AG04449 (cell line): ENCODE measurements at places on chromosomes 4 and X.

- DNase-seq: no peak
Measured at GRCh38 chrX:55867708-55868107, 150.2 kb downstream of the RRAGB start.

GRCh38 chr4:159778298-159778697, 675.4 kb downstream of the RAPGEF2 start:
- no peak for DNase-seq

- DNase-seq: no peak
Measured at GRCh38 chr4:84878546-84878945, 87.9 kb downstream of the WDFY3 start.

- DNase-seq: no peak
Measured at GRCh38 chrX:108420481-108420880, 17.7 kb downstream of the COL4A6 start.

GRCh38 chrX:40260146-40260747, 162.5 kb upstream of the BCOR start:
- DNase-seq: no peak

DNA sequence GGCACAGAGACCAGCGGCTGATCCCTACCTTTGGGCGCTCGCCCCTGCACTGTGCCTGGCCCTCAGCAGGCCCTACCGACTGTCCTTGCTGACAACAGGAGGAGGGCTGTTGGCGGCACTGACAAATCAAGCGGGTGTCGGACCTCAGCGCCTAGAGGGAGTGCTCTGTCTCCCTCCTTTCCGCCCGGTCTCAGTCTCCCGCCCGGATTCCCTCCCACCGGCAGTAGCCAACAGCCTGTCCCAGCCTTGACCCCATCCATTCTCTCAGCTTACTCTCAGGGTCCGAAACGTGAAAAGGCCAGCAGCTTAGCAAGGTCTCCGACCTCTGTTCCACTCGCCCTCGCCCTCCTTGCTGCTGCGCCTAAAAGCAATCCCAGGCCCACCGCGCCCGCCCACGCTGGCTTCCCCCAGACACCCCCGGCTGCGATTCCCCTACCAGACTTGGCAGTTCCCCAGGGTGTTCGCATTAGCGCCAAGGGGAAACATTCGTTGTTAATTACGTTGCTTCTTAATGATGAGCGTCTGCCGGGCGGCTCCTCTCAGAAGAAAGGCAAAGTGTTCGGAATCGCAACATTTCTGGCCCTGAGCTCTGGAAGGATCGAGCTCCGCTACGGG, 96.2 kb downstream of the SOWAHB start:
- DNase-seq: no peak

DNA sequence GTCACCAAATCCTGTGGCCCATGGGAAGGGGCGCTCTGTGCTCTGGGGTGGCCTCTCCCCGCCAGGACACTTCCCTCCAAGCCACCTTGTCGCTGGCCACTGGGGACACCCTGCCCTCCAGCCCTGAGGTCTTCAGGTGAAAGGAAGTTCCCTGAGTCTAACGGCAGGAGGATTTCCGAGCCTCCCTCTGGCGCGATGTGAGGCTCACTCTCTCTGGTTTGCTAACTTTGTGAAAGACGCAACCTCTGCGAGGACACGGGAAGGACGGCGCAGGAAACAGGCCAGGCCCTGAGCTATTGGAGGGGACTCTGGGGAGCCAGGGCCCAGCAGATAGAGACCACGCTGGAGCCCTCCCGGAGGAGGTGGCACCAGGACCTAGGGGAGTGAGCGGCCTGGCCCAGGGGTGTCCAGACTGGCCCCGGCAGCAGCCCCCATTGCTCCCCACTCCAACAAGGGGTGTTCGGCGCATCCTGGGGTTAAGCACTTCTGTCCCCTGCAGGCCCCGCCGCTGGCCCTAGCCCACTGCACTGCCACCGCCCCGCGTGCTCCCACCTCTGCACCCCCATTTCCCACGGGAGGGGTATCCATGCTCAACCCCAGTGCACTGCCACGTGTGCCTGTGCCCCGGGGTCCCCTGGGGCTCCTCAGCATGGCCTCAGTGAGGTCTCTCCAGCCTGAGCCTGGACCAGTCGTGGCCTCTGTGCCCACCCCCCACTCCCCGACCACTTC, 72.2 kb upstream of the MXD4 start:
- DNase-seq: no peak

DNA sequence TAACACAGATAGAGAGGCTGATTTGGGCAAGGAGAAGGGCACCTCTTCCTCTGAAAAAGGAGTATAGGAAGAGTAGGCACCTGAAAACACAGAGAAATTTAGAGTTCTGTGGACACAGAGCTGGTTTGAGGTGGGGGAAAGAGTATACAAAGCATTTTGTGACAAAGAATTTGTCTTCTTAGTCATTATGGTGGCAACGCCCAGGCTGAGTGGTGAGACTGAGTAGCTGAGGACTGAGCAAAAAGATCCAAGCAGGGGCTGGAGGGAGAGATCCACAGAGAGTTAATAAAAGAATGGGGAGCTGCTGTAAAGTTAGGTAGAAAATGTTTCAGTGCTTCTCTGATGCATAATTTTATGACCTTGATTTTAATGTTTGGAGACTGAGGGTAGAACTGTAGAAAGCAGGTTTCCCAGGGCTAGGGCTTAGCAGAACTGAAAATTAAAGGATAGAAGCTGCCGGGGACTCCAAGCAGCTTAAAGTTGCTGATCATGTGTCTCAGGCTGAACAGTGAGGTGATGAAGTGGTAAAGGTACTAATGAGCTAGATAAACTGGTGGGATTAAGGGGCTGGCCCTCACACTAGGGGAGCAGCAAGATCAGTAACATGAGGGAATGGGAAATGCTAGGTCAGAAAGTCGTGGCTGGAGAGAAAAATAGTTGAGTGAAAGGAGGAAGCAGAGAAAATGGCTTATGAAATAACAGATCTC, 118.9 kb downstream of the CEP44 start:
- DNase-seq: no peak

DNA sequence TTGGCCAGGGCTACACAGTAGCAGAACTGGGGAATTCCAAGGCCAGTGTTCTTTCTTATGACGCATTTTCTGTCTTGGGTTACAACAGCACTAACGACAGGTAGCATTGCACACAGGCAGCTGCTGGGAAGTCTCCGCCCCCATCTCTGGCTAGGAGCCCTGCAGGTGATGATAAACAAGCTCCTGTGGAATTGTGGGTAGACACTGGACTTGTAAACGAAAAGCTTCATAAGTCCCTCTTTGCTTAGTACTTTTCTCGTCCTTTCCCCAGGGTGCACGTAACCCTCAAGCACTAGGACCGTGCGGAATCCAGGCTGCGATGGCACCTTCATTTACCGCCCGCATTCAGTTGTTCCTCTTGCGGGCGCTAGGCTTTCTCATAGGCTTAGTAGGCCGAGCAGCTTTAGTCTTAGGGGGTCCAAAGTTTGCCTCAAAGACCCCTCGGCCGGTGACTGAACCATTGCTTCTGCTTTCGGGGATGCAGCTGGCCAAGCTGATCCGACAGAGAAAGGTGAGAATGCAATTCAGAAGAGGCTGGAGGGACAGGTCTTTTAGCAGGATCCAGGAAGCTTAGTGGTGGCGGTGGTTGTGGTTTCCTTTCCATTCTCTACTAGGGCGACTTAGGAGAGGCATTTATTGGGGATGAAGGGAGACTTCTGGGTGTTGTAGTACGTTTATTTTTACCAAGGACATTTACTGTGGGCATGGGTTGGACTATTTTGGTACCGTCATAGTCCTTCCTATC, at the start of gene FAAH2:
TSS of gene FAAH2 (plus strand) at position 200 of the 745 bp plus-strand sequence. CDS start at position 320, 120 bp downstream.
- DNase-seq: no peak

- no peak for DNase-seq
Measured at GRCh38 chr4:105709081-105709450, 482 bp downstream of the GSTCD start.

DNA sequence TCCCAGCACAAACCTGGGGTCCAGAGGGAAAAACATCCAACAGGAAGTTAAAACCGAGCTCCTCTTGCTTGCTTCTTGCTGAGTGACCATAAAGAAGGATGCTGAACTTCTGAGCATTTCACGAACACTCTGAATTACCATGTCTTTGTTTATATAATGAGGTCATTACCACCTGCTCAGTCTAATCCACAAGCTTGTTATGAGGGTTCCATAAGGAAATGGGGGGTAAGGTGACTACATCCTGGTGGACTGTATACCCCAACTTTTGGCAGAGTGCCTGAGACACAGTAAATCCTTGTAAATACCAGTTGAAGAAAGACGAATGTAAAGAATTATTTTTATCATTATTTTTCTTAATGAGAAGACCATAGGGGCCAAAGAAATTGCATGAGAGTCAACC, 16.8 kb downstream of the CCDC149 start:
- no peak for DNase-seq

- peak; percentile 68 for DNase-seq
Measured at GRCh38 chr4:77579406-77580076, 26.1 kb upstream of the CXCL13 start.

DNA sequence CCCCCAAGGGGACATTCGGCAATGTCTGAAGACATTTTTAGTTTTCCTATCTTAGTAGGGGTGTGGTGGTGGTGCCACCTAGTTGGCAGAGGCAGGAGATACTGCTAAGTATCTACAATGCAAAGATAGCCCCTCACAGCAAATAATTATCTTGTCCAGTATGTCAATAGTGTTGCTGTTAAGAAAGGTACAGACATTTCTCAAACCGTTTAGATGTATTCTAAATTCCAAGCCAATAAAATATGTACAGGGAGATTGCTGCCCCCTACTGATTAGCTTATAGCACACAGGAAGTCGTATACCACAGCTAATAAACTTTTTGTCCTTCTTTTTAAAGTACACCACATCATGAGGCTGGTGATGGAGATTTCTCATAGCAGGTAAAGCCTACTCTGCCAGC, 260.5 kb downstream of the TMA16 start:
- no peak for DNase-seq

- DNase-seq: no peak
Measured at GRCh38 chr4:26227601-26228229, 93.1 kb upstream of the RBPJ start.

DNA sequence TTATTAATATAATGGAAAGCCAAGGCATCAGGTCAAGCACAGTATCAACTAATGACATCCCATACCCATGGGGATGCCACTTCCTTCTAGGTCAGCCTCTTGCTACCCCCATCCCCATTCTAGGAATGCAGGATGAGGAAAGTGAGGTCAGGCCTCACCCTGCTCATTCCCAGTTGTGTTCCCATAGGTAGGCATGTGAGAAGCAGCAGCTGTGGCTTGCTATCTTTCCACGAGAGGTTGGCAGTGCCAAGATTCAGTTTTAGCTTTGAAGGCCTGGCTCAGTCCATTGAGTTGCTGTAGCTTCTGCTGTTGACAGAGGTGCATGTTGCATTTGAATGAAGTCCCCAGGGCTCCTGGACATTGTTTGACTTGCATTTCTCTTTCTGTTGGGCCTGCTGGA, 15.5 kb downstream of the LONRF3 start:
- no peak for DNase-seq

DNA sequence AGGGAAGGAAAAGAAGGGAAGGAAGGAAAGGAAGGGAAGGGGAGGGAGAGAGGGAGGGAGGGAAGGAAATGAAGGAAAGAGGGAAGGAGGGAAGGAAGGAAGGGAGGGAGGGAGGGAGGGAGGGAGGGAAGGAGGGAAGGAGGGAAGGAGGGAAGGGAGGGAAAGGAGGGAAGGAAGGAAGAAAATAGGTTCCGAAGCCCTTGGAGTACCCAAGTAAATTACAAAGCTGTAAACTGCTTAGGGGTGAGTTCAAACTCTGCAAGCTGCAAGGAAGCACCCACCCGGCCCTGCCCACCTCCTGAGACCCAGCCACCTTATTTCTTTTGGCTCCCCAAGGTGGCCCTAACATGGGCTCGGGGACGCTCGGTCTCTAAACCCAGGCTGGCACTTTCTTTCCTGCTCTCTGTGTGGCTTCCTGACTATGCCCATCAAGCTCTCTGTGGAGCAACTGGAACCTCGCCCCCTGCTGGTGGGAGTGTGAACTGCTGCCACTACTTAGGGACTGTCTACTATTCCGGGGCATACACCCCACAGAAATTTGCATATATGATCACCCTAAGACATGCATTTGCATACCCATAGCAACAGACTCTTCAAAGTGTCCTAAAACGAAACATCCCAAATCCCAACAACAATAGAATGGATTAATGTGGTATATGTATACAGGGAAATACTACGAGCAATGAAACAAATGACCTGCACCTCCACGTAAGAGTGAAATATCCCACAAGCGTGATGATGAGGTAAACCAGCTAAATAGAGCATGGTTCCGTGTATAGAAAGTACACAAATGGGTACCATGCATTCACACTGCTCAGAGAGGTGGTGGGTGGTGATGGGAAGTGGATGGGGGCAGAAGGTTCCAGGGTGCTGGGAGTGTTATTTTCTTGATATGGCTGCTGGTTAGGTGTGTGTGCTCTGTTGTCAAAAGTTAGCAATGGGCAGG, 151.7 kb upstream of the TBL1X start:
- DNase-seq: no peak

GRCh38 chr4:126592088-126592487, 1040.7 kb upstream of the INTU start:
- no peak for DNase-seq

DNA sequence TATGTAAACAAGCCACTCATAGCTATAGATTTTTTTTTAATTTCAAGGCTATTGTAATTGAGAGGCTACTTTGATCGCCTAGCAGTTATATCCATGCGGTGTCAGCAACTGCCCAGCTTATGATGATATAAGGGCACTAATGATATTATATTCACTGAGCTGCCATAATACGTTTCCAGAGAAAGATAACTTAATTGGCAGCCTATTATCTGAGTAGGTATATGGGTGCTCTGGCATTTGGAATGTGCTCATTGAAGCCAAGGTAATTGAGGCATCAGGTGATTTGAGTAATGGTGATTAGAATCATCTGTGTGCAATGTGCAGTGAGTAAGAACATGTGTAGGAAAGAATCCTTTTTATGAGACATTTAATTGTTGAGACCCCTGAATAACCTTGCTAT, 490.0 kb downstream of the CENPC start:
- DNase-seq: no peak

DNA sequence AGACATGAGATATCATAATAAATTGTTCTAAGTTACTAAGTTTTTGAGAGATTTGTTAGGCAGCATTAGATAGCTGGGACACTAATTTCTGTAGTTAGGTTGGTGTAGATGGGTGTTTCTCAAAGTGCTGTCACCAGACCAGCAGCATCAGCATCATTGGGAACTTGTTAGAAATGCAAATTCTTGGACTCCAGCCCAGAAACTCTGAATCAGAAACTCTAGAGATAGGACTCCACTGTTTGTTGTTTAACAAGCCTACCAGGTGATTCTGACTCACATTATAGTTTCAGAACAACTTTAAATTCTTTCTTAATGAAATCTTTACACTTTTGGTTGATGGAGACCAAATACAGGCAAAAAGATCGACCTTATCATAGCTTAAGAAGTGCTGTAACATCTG, 173.7 kb downstream of the PABPC4L start:
- DNase-seq: no peak

- DNase-seq: no peak
Measured at GRCh38 chr4:25621027-25621930, 34.4 kb upstream of the SLC34A2 start.

GRCh38 chr4:24795666-24796381, 451 bp downstream of the SOD3 start:
- no peak for DNase-seq
